ENCODE measurements at places on chromosomes 1 and 21.
A peak's percentile ranks its signal among the peaks of the same experiment; 100 is the strongest.

DNA sequence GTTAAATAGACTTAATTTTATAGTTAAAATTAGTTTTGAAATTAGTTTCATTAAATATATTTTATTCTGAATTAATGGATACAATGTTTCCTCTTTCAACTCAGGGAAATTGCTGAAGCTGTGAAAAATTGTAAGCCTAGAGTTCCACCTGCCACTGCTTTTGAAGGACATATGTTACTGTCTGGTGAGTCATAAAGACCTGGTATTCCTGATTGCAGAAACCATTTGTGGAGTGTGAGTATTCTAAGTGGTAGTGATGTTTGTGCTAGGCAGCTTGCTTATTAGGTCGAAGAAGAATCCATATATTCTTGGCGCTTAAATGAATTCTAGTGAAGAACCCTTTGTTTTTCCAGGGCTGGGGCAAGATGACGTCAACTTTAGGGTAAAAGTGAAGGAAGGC is 34.0 kb downstream of the MTR start:
- DNase-seq = no peak

DNA sequence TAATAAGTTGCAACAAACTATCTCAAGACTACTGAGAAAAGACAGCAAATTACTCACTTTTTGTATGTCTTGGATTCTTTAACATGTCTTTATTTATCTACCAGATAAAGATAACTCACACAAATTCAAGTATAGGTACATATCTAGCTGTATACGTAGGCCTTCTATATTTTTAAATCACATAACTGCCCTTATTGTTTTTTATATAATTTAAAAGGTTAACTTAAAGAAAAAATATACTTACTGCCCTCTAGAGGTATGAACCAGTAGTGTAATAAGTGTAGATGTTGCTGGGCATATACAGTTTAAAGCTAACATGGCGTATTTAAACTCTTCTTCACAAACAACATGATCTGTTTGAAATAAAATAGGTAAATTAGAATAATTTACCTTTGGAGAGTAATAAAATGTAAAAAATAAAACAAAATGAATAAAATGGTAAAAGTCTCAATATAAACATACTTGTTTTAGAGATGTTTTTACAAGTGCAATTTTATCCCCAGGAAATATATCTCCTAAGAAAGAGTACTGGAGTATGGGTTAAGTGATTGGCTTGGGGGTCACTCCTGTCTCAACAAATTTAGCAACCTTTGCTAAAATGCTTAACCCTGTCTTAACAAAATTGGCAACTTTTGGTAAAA is 235.2 kb downstream of the KCNT2 start:
- DNase-seq = peak; percentile 19

GRCh38 chr21:43211760-43212115 is 42.9 kb downstream of the CRYAA start:
- no peak for DNase-seq

GRCh38 chr1:109897259-109897955 is 13.2 kb upstream of the CSF1 start:
- no peak for DNase-seq

DNA sequence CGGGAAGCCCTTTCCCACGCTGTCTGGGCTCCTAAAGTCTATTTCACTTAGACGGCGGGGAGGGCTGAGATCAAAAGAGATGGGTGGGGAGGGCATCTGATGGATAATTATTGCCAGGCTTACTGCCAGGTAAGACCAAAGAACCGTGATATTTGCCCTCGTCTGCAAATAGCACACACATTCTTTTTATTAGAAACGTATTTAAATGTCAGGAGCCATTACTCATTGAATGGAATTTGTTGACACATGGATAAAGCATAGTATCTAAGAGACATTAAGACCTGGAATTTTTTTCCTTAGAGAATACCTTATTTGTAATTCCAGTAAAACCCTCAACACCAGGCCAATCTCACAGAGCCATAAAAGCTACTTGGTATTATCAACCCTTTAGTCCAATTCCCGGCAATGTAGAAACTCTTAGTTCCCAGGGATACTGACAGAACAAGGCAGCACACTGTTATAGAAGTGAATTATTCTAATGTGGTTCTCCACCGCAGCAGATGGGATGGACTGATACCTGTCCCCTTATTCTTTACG is 10.6 kb downstream of the URB1 start:
- DNase-seq = no peak

GRCh38 chr1:15406614-15407559 is 2.8 kb upstream of the EFHD2 start:
- no peak for DNase-seq

- DNase-seq = no peak
Observed at GRCh38 chr1:187476671-187477070, 647.9 kb downstream of the PLA2G4A start.

DNA sequence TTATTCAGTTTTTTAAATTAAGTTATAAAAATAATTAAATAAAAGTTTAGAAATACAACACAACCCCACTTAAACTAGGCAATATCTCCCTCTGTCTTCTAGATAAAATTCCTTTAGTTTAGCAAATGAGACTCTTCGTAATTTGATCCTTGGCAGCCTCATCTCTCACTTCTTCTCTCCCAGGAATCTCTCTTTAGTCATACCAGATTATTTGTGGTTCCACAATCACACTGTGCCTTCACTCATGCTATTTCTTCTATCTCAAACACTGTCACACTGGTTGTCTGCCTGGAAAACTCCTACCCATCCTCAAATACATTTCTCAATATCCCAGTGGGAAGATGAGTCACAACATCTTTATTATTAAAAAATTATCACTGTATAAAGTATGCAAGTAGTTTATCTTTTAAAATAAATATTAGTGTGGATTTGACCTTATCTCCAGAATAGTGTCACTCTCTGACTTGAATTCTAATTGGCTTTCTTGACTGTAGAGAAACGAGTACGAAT is 195.5 kb downstream of the KCNH1 start:
- no peak for DNase-seq
